Ovary (tissue), 10 donors: ENCODE measurements at places on chromosomes 1 and 21. TPM values are rescaled to one million over a fixed set of nuclear protein-coding genes. Genes with fewer than 3 reads are reported as not detected.

DNA sequence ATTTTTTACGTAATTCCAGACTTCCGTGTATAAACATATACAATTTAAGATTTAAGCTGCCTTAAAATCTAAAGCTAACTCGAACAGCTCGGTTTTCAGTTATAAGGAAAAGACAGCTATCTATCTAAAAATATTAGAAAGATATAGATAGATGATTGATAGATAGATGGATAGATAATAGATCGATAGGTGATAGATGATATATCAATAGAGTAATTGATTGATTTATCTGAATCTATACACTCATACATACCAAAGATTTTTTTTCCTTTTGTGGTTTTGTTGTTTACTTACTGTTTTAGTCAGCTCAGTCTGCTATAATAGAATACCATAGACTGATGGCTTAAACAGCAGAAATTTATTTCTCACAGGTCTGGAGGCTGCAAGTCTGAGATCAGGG lies 278.5 kb upstream of the PLD5 start:
- DNase-seq: no peak

LCE6A gene
- total RNA-seq: not detected

- DNase-seq: no peak
Measured at GRCh38 chr21:26080211-26080610, 90.4 kb downstream of the APP start.

- no peak for DNase-seq
Measured at GRCh38 chr1:50289495-50289894, 133.7 kb downstream of the DMRTA2 start.

- no peak for DNase-seq
Measured at GRCh38 chr1:15621975-15622374, 4.7 kb downstream of the DDI2 start.

GRCh38 chr1:43789604-43790550 lies 82.5 kb downstream of the ST3GAL3 start:
- no peak for DNase-seq

DNA sequence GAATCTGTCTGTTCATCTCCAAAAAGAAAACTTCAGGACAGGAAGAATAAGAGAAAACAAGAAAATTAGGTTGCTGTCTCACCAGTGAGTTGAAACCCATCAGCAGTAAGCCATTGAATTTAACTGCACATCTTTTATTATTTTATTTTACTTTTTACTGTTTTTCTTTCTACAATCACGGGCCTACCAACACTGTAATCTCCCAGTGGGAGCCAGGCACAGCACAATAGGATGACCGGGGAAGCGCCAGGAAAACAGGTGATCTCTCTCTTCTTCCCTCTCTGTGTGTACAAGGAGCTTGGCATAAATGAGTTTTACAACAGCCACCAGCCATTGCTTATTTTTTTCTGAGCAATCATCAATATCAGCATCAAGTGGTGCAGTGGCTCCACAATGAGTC lies 113.1 kb upstream of the ESRRG start:
- DNase-seq: no peak

FMO5 gene
- total RNA-seq: 1.8 TPM

RGS1 gene
- 17.0 TPM for total RNA-seq

ARID1A gene
- total RNA-seq: 62.1 TPM

- peak; percentile 84 for DNase-seq
Measured at GRCh38 chr21:16534408-16535101, 804.8 kb downstream of the USP25 start.

LIN28A gene
- not detected for total RNA-seq

DNA sequence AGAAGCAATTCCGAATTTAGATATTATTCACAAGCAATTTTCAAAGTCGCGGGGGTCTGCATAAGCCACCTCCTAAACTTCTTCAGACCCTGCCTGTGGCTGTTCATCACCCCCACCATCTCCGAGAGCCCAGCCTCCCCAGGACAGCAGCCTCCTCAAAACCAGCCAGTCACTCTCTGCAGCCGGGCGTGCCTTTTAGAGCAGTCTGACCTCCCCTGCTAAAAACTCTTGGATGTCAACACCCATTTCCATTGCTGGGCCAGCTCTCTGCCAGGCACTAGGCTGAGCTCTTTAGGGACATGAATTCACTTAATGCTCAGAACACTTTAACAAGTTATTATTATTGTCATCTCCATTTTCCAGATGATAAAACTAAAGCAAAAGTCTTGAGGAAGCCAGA lies 11.7 kb downstream of the ADPRS start:
- no peak for DNase-seq

DNA sequence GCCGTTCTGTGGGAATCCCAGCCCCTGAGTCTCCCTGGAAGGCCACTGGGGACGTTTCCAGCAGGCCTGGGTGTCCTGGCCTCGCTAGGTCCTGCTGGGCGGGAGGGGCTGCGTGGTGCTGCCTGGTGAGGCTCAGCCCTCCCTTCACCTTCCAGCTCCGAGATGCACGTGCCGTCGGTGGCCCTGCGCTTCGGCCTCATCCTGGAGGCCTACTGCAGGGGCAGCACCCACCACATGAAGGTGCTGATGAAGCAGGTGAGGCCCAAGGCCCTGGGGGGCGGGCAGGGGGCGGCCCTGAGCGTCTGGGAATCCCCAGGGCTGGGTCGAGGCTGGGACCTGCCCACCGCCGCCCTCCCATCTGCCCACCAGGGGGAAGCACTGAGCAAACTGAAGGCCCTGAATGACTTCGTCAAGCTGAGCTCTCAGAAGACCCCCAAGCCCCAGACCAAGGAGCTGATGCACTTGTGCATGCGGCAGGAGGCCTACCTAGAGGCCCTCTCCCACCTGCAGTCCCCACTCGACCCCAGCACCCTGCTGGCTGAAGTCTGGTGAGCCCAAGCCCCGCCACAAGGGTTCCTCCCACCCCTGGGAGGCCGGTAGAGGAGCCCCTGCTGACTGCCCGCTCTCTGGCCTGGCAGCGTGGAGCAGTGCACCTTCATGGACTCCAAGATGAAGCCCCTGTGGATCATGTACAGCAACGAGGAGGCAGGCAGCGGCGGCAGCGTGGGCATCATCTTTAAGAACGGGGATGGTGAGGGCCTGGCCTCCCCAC lies 70.3 kb downstream of the PIK3CD start:
- no peak for DNase-seq

- DNase-seq: no peak
Measured at GRCh38 chr1:6129313-6129712, 50.8 kb downstream of the CHD5 start.

SLFNL1 gene
- 0.59 TPM for total RNA-seq
